Activated CD8-positive, alpha-beta memory T cell treated with anti-CD3 and anti-CD28 coated beads for 4 hours (primary cell): ENCODE measurements at places on chromosomes 16 and 17.

GRCh38 chr17:70205401-70205800 lies 36.1 kb downstream of the KCNJ2 start:
- DNase-seq: no peak

DNA sequence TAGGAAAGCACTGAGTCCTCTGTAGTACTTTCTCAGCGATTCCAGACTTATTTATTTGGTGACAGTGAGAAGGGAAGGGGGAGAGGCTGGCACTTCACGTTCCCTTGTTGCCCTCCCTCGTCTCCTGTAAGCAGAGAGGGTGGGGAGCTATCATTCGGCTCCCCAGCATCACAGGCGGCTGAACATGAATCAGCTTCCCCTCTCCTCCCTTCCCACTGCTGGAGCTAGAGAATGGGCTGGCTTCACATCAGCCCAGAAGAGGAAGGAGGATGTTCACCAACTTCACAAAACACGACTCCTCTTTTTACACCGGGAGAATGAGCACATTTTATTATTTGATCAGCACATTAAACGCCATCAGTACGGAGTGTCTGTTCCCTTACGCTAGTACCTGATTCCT lies 6.7 kb upstream of the CMIP start:
- no peak for DNase-seq

DNA sequence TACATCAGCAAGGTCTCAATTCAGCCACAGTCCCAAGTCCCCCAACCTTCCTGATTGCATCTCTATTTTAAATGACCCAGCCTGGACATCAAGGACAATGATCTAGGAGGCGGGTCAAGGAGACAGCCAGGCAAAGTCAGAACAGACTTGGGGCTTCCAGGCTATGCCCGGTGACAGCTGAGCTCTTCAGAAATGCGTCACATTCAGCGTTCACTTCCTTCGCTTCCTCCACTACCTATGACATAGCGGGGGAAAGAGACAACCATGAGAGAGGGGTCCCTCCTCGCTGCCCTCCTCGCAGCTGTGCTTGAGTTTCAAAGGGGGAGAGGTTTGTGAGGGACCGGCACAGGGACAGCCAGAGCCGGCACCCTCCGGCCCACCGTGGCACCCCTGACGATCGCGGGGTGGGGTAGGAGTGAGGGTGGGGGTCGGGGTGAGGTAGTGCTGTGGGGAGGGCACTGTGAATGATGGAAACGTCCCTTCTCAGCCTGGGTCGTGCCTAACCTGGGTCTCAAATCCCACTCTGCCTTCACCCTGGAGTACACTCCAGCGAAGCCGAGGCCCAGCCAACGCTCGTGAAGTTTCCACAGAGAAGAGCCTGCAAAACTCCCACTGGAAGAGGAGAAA lies 12.3 kb upstream of the LGALS3BP start:
- no peak for DNase-seq

GRCh38 chr16:77790009-77790372 lies 1.6 kb downstream of the VAT1L start:
- DNase-seq: no peak
